ENCODE measurements at places on chromosomes 16 and 17. TPM values are rescaled to one million over a fixed set of nuclear protein-coding genes. Genes with fewer than 3 reads are reported as not detected.

DNA sequence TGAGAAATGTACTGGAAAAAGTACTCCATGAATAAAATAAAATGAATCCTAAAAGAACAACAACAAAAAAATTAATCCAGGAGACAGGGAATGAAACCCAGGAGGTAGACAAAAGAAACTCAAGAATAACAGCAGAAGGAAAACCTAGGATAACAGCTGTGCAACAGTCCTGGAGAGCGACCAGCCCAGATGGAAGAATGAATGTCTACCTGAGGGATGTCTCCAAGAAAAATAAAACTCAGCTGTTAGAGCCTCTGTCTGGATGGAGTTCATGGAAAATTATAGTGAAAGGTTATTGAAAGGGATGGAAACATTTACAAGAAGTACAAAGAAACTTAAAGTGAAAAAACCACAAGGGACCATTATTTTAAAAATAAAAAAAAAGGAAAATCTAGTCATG, 135.8 kb upstream of the CA10 start:
- H3K4me1 ChIP-seq = no peaks in the 10 kb centered on the region
- H3K4me3 ChIP-seq = no peak overlapping the region
- no peaks in the 10 kb centered on the region for H3K36me3 ChIP-seq
- no peak overlapping the region for H3K27ac ChIP-seq

GRCh38 chr16:31202414-31203375, at the start of gene PYCARD:
Gene PYCARD (minus strand): TSS chr16:31202760. CDS start chr16:31202690, 70 bp downstream.
- H3K27ac ChIP-seq = no peak within 1 kb of the TSS
- H3K4me1 ChIP-seq = no peaks in the 10 kb centered on the region

GRCh38 chr16:85624646-85625045, 11.5 kb downstream of the GSE1 start:
- H3K27me3 ChIP-seq = no peaks in the 10 kb centered on the region
- H3K4me3 ChIP-seq = no peak overlapping the region
- no peaks in the 10 kb centered on the region for H3K36me3 ChIP-seq
- no peak overlapping the region for H3K27ac ChIP-seq
- no peak for DNase-seq

DNA sequence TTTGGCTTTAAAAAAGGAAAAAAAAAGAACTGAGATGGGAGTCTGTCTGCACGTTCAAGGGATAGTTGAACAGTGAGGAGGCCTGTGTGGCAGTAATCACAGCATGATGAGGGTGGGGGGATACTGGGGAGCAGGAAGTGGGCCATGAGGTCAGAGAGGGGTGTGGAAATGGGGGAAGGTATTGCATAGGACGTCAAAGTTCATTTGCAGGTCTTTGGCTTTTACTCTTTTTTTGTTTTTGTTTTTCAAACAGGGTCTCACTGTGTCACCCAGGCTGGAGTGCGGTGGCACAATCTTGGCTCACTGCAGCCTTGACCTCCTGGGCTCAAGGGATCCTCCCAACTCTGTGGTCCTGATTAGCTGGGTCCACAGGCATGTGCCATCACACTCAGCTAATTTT, 19.0 kb downstream of the WWP2 start:
- no peak for DNase-seq
- H3K27ac ChIP-seq = no peak overlapping the region
- H3K4me3 ChIP-seq = no peak overlapping the region
- H3K36me3 ChIP-seq = no peaks in the 10 kb centered on the region
- no peaks in the 10 kb centered on the region for H3K27me3 ChIP-seq
- H3K4me1 ChIP-seq = no peaks in the 10 kb centered on the region

DNA sequence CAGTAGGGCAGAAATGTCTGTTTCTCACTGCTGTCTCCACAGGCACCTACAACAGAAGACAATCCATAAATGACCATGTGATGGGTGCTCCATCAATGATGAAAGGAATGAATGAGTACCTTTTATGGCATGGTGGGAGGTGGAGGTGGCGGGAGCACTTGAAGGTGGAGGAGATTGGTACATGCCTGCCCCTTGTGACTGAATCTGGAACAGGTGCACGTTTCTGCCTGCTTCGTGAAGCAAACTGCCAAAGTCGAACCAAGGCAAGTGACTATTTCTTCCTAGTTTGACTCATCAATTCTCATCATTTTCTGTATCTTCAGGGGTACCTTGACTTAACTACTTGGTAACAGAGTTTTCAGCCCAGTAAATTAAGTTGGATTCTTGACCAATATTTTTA, 25.4 kb downstream of the CDRT15 start:
- H3K27ac ChIP-seq = no peak overlapping the region
- H3K4me3 ChIP-seq = no peak overlapping the region
- H3K36me3 ChIP-seq = peaks cover 4% of the 10 kb centered on the region
- H3K27me3 ChIP-seq = no peaks in the 10 kb centered on the region
- no peak for DNase-seq
- H3K4me1 ChIP-seq = peaks cover 3% of the 10 kb centered on the region

DNA sequence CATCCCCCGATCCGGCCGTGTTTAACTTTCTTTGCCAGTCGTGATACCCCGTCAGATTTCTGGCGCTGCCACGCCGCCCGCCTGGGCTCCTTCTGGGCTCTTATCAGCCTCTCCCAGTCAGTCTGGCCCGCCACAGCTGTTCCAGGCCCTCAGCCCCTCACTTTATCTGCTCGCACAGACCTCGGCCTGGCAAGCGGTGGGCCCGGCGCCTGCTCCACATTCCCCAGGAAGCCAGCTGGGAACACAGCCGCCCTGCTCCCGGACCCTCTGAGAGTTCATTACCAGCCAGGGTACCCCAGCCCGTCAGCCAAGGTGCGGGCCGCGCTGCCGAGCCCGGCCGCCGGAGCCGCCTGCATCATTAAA, 157.5 kb downstream of the ZNF423 start:
- no peak overlapping the region for H3K4me3 ChIP-seq
- no peak for DNase-seq
- no peaks in the 10 kb centered on the region for H3K36me3 ChIP-seq
- peak overlapping the region; percentile 57 for H3K27ac ChIP-seq
- peaks cover 29% of the 10 kb centered on the region for H3K4me1 ChIP-seq
- H3K27me3 ChIP-seq = no peaks in the 10 kb centered on the region

DNA sequence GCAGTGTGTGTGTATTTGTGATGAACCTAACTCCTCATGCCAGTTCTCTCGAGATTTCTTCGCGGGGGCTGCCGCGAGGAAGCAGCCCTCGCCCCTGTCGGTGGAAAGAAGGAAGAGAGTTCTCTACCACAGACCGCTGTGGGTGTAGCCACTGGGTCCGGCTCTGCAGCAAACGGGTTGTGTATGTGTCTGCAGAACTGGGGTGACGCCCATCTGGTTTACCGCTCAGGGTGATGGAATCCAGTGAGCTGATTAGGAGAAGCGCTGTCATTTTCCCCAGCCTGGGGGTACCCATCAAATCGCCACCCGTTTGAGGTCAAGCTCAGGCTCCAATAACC, 7.7 kb downstream of the CORO6 start:
- no peak overlapping the region for H3K4me3 ChIP-seq
- peaks cover 47% of the 10 kb centered on the region for H3K4me1 ChIP-seq
- no peak overlapping the region for H3K27ac ChIP-seq
- no peaks in the 10 kb centered on the region for H3K36me3 ChIP-seq
- DNase-seq = no peak

- no peaks in the 10 kb centered on the region for H3K36me3 ChIP-seq
- no peak overlapping the region for H3K4me3 ChIP-seq
- H3K27ac ChIP-seq = no peak overlapping the region
- no peaks in the 10 kb centered on the region for H3K27me3 ChIP-seq
Measured at GRCh38 chr16:82954224-82954929, 327.6 kb downstream of the CDH13 start.

GRCh38 chr17:31596382-31597323, 205.2 kb downstream of the RAB11FIP4 start:
- no peak overlapping the region for H3K27ac ChIP-seq
- no peaks in the 10 kb centered on the region for H3K27me3 ChIP-seq
- no peaks in the 10 kb centered on the region for H3K36me3 ChIP-seq

GRCh38 chr17:39141915-39142664, 9.3 kb downstream of the PLXDC1 start:
- peaks cover 12% of the 10 kb centered on the region for H3K4me1 ChIP-seq
- H3K4me3 ChIP-seq = no peak overlapping the region
- H3K36me3 ChIP-seq = no peaks in the 10 kb centered on the region

DNA sequence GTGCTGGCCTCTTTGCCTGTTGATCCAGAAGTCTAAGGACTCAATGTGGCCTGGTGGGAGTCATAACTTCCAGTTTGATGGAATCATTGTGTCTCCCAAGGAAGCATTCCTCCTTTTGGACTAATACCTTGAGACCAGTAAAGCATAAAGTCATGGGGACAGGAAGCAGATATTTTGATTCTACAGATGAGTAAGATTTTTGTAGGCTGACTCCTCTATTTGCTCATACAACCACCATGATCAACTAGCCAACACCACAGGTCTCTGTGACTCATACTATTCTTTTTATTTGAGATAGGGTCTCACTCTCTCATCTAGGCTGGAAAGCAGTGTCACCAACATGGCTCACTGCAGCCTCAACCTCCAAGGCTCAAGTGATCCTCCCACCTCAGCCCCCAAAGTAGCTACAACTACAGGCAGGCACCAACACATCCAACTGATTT, 6.2 kb downstream of the MT2A start:
- H3K4me3 ChIP-seq = no peak overlapping the region
- no peaks in the 10 kb centered on the region for H3K36me3 ChIP-seq
- peaks cover 29% of the 10 kb centered on the region for H3K4me1 ChIP-seq
- H3K27me3 ChIP-seq = no peaks in the 10 kb centered on the region
- H3K27ac ChIP-seq = no peak overlapping the region

GRCh38 chr17:510226-510917, 157.8 kb upstream of the RPH3AL start:
- H3K4me3 ChIP-seq = no peak overlapping the region
- H3K27ac ChIP-seq = peak overlapping the region; percentile 17
- no peaks in the 10 kb centered on the region for H3K27me3 ChIP-seq
- H3K4me1 ChIP-seq = peaks cover 20% of the 10 kb centered on the region
- no peaks in the 10 kb centered on the region for H3K36me3 ChIP-seq
- DNase-seq = no peak

GRCh38 chr16:48949636-48950035, 332.0 kb downstream of the CBLN1 start:
- no peak for DNase-seq
- no peak overlapping the region for H3K27ac ChIP-seq
- H3K27me3 ChIP-seq = no peaks in the 10 kb centered on the region
- H3K36me3 ChIP-seq = no peaks in the 10 kb centered on the region
- H3K4me1 ChIP-seq = peaks cover 9% of the 10 kb centered on the region

DNA sequence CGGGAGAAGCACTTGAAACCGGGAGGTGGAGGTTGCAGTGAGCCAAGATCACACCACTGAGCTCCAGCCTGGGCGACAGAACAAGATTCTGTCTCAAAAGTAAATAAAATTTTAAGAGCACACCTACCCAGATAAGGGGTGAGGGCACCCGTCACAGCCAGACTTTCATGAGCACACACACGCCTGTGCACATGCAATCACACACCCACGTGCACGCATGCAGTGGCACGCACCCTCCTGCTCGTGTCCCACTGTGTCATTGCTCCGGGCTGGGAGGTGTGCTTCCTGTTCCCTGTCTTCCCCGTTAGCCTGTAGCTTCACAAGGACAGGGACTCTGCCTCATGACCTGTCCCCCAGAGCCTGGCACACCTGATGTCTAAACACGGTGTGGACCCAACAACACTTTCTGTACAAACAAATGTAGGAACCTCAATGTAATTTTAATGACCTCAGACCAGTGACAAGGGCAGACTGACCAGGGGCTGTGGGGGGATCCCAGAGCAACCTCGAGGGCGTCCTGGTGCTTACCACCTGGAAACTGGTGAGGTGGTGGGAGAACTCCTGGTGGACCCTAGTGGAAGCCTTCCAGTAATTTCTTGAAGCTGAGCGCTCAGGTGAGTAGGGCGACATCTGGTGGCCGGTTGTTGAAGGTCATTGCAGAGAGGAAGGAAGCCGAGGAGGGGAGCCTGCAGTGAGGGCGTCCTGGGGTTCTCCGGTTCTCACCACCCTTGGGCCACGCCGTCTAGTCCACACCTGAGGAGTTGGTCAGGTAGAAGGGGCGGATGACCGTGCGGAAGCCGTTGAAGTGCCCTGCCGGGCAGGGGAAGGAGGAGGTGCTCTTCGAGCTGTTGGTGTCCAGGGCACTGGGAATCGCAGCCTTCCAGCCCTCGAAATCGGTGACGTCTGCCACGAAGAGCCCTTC, 8.6 kb downstream of the LGALS3BP start:
- H3K4me3 ChIP-seq = no peak overlapping the region
- peaks cover 29% of the 10 kb centered on the region for H3K4me1 ChIP-seq
- H3K36me3 ChIP-seq = no peaks in the 10 kb centered on the region
- no peaks in the 10 kb centered on the region for H3K27me3 ChIP-seq

DNA sequence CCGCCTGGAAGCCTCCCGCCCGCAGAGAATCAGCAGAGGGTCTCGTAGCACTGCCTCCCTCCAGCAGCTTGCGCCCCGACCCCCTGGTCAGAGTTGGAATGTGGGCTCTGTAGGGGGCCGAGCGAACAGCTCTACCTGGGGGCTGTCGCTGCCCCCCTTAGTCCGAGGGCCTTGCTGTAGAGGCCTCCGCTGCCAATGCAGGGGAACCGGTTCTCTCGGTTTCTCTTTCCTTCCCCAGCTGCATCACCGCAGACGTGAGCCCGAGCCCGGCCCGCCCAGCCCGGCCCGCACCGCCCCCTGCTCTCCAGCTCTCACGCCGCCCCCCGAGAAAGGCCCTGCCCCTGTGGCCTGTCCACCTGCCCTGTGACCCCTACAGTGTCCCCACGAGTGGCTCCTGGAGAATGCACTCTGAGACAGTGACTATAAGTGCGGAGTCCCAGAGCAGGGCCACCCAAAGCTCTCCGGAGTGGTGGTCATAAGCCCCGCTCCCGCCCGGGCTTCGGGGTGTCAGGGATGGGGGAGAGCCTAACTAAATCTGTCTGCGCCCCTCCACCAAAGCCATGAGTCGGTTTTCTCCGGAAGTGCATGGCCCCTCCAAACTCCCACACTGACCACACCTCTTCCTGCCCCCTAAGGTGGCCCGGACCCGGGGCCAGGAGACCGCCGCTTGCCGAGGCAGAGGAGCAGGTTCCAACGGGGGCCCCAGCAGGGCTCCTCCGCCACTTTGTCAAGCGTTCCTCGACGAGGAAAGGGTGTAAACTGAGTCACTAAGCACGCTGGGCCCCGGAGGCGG, 1.7 kb downstream of the ARHGAP27 start:
- H3K27me3 ChIP-seq = no peaks in the 10 kb centered on the region
- H3K4me1 ChIP-seq = peaks cover 51% of the 10 kb centered on the region
- no peak overlapping the region for H3K27ac ChIP-seq
- peak; percentile 83 for DNase-seq

Gene RNU2-1
- total RNA-seq = not detected

Gene LPO
- not detected for total RNA-seq

Gene RMI2
- 2.5 TPM for total RNA-seq

Gene PRKCB
- total RNA-seq = 4.3 TPM

Gene KRTAP4-3
- not detected for total RNA-seq

All from thyroid gland (tissue), 4 donors.